ENCODE measurements at places on chromosomes 16 and 17. TPM values are rescaled to one million over a fixed set of nuclear protein-coding genes. Genes with fewer than 3 reads are reported as not detected.
A peak's percentile ranks its signal among the peaks of the same experiment; 100 is the strongest.

DNA sequence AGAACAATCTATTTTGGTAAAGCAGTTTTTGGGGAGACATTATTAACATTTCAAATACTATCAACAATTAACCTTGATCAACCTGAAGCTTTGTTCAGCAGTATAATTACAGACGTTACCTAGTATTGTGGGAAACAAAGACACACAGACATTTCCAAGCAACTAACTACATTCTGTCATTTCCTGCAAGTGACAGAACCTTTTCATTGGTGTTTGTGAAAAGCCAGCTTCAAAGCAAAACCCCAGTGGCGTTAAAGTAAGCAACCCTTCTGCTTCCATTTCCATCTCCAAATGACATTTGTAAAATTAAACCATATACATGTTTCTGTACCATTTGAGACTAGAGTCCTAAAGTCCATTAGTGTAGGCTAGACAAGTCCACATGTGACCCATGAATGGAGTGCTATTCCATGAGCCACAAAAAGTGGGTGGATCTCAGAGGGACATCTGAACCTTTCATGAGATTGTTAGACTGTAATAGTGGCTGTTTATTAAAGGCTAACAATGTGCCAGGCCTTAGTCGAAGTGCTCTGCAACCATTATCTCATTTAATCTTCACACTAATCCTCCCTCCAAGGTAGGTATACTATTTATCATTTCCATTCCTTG lies 101.2 kb downstream of the SSH2 start:
- peaks cover 16% of the 10 kb centered on the region for H3K4me1 ChIP-seq
- no peak overlapping the region for H3K4me3 ChIP-seq
- H3K27me3 ChIP-seq, result no peaks in the 10 kb centered on the region
- H3K27ac ChIP-seq, result no peak overlapping the region
- peaks cover 2% of the 10 kb centered on the region for H3K36me3 ChIP-seq

DNA sequence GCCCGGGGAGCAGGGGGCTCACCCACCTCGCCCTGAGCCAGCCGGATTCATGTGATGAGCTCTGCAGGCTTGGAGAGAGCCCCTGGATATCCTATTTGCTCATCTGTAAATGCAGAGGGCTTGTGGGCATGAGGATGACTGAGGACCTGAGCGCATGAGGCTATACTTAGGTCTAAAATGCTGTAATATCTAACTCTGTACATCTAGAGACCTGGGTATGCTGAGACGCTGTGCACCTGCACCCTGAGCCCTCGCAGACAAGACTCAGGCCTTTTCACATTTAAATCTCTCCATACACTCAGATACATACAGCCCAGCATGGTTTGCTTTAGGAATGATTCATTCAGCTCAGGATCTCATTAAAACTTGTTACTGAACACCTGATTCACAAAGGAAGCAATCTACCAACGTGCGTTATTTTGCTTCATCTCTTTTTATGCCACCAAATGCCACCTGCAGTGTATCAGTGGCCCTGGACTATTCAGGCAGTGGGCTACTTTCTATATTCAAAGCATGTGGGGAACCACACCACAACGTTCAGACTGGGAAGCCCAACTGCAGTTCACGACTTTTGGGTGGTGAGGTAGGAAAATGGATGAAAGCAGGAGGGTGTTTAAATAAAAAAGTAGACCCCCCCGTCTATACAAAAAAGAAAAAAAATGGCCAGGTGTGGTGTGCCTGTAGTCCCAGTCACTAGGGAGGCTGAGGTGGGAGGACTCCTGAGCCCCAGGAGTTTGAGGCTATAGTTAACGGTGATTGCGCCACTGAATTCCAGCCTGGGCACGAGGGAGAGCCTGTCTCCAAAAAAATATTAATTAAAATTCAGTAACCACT lies 12.0 kb downstream of the USP7 start:
- H3K4me1 ChIP-seq, result peaks cover 66% of the 10 kb centered on the region
- no peak for DNase-seq
- H3K27ac ChIP-seq, result peak overlapping the region; percentile 68
- H3K27me3 ChIP-seq, result no peaks in the 10 kb centered on the region

- no peak overlapping the region for H3K4me3 ChIP-seq
- no peaks in the 10 kb centered on the region for H3K4me1 ChIP-seq
- no peak overlapping the region for H3K27ac ChIP-seq
- no peaks in the 10 kb centered on the region for H3K36me3 ChIP-seq
- DNase-seq, result no peak
Measured at GRCh38 chr16:55367301-55367811, 43.4 kb downstream of the IRX6 start.

DNA sequence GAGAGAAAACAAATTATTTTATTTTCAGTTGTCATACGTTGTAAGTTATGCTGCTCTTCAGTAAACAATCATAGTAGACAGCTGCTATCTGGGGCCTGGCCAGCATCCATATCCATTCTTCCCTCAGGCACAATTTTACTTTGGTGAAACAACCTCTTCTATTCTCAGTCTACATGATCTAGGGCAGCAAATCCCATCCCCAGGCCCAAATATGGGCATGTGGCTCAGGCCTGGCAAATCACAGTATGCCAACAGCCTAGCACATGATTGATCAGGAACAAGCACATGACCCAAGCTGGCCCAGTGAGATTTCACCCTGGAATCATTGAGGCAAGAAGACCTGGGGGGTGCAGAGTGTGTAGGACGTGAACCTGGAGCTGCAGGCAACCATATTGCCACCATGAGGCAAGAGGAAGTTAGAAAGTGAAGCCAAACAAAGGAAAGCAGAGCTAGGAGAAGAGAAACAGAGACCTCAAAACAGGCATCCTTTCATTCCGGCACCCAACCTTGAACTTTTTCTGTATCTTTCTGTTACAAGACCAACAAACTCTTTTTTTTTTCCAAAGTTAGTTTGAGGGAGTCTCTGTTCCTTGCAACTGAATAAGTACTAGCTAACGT lies 10.3 kb upstream of the ABCC12 start:
- H3K4me3 ChIP-seq, result no peak overlapping the region
- no peak for DNase-seq
- no peak overlapping the region for H3K27ac ChIP-seq
- peaks cover 14% of the 10 kb centered on the region for H3K4me1 ChIP-seq
- no peaks in the 10 kb centered on the region for H3K36me3 ChIP-seq
- peaks cover 9% of the 10 kb centered on the region for H3K27me3 ChIP-seq

DNA sequence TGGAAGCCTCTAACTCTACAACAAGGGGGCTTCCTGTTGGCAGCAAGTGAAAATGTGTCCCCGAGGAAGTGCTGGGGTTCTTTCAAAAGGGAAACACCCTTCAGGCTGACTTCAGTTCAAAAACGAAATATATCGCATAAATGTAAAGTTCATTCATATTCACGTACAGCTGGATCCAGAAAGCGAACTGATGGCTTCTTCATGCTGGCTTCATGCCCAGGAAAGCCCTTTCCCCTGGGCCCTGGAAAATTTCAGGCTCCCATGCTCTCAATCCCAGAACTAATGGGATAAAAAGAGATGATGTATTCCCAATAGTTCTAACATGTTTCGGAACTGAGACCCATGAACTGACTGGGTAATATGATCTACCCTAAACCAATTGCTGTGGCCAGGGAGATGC lies 104.7 kb upstream of the CDH13 start:
- H3K27me3 ChIP-seq, result no peaks in the 10 kb centered on the region
- no peaks in the 10 kb centered on the region for H3K36me3 ChIP-seq
- no peak overlapping the region for H3K4me3 ChIP-seq
- no peak overlapping the region for H3K27ac ChIP-seq

- H3K4me1 ChIP-seq, result peaks cover 36% of the 10 kb centered on the region
- DNase-seq, result peak; percentile 75
- no peaks in the 10 kb centered on the region for H3K27me3 ChIP-seq
- H3K27ac ChIP-seq, result peak overlapping the region; percentile 87
- peak overlapping the region; percentile 85 for H3K4me3 ChIP-seq
Measured at GRCh38 chr17:44209786-44210341, 9.6 kb downstream of the UBTF start.

PIPOX gene
- total RNA-seq, result 1.2 TPM
